GM04503 (cell line): ENCODE measurements at places on chromosomes 2 and 18.

DNA sequence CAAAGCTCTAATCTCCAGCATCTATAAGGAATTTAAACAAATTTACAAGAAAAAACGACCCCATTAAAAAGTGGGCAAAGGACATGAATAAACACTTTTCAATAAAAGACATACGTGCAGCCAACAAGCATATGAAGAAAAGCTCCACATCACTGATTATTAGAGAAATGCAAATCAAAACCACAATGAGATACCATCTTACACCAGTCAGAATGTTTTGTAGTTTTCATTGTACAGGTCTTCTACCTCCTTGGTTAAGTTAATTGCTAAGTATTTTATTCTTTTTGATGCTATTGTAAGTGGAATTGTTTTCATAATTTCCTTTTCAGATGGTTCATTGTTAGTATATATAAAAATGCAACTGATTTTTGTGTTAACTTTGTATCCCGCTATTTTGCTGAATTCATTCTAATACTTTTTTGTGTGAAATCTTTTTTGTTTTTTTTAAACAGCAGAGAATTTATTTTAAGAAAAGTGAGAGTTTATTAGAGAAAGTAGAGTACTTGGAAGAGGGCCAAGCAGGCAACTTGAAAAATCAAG is 40.7 kb downstream of the SLC39A10 start:
- no peak for DNase-seq

DNA sequence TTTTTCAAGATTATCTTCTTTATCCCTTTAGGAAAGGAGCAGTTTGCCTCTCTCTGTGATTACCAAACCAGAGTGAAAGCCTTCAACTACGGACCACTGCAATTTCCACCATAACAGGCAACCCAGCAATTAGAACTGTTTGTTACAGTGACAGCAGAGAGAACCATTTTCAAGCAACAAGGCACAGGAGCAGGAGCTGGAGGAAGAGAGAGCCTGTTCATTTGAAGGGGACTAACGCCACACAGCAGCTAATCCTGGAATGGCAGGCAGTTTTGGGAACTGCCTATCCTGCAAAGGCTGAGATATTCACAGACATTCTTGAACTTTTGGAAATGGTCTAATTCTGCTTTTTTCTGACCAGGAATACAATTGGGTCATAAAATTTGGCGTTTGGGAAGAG is 1541.9 kb upstream of the PIK3C3 start:
- no peak for DNase-seq

DNA sequence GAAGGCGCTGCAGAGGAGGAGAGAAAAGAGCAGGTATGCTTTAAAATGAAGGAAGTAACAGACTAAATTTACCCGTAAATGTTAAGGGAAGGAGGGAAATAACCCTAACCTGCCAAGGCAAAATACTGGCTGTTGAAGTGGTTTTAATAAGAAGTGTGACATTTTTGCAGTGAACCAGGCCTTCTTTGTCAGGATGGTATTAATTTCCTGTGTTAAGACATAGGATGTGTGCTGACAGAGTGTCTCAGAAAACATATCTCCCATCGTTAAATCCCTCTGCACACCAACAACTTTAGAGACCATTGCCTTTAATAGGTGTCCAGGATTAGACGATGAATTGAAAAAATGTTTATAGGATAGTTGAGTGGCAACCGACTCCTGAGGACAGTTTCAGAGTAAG is 9.9 kb downstream of the TTC39C start:
- DNase-seq: no peak

GRCh38 chr2:134917888-134918525 is 615 bp upstream of the CCNT2 start:
- peak; percentile 4 for DNase-seq

- no peak for DNase-seq
Observed at GRCh38 chr2:8565399-8566154, 116.3 kb upstream of the ID2 start.

DNA sequence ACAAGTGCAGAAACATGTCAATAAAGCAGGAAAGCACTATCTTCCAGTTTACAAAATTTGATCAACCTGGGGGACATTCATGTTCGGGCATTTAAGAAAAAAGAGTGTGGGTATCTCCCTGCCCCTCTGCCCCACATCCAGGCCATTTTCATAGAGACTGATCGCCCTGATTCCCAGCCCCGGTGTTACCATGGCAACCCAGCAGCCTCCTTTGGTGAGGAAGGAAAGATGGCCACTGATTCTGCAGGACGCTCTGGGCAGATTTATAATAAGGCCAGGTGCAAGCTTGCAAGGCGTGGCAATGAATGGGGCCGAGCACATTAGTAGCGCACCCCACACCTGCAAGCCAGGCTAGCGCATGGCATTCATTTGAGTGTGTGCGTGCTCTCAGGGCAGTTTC is 36.7 kb upstream of the ARL4C start:
- DNase-seq: no peak

DNA sequence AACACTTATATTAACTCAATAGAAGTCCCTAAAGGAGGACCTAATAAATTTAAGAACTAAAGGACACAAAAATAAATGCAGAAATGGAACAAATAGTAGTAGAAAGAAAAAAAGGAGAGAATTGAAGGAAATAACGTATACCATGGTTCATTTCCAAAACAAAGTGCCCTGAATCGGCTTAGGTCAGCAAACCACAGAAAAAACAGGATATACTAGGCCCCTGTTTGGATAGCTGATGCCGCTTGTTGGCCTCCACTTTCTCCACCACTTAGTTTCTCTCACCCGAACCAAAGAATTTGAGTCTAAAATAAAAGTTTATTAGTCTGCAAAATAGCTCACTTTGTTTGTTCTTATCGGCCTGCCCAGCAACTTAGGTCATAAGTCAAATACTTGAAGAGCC is 100.4 kb downstream of the HIBCH start:
- no peak for DNase-seq

DNA sequence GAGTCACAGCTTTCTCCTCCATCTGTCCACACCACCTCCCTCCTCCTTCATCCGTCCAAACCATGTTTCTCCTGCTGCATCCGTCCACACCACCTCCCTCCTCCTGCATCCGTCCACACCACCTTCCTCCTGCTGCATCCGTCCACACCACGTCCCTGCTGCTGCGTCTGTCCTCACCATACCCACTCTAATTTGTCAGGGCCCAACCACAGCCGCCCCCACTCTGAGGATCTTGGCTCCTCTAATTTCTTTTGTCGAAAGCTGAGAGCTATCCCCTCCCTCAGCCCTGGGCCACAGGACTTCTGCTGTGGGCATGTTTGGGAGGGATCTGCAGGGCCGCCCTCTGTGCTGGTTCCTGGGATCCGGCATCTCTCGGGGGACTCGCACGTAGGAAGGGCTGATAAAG is 67.4 kb downstream of the TPO start:
- DNase-seq: no peak

GRCh38 chr2:108587621-108588020 is 53.4 kb downstream of the LIMS1 start:
- DNase-seq: no peak

DNA sequence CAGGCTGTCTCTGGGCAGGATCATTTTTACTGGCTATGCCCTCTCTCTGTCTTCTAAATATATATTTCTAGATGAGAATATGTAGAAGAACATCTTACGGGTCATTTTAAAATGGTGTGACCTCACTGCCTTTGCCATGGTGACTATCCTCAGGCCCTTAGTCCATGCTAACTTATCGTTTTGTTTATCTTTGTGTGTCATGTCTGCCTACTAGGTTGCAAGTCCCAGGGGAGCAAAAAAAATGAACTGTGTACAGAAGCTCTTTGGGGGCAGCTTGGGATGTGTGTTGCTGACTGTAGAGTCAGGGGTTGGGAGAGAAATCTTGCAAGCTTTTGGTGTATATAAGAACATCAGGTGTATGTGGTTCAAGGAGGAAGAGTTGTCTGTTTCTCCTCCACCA is 11.0 kb downstream of the CPSF3 start:
- no peak for DNase-seq

- no peak for DNase-seq
Observed at GRCh38 chr2:188291142-188291616, 495 bp upstream of the GULP1 start.

GRCh38 chr2:216596236-216596979 is 36.8 kb upstream of the IGFBP2 start:
- peak; percentile 81 for DNase-seq

DNA sequence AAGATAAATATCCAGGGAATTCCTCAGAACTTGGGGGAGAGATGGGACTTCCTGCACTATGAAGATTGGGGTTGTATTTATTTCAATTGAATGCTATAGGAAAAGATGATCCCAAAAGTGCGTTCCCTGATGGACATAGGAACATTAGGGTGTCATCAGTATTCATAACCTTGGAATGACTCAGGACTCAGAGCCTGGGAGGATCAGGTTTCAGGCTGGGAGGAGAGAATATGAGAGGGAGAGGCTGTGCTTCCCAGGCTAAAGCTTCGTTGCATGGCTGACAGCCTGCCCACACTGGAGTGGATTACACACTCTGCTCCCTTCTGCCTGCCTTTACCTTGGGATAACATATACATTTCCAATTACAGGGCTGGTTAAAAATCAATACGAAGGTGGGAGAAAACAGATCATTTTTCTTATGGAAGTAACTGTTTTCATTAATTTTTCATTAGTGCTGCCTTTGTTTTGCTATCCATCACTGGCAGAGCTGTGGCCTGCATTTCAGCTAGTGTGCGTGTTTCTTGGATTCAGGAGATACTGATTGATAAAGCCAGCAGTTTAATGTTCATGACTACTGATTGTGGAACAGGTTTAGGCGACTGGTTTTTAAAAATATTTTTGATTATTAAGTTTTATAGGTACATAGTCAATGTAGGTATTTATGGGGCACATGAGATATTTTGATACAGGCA is 118.7 kb downstream of the KCTD1 start:
- DNase-seq: peak; percentile 55

DNA sequence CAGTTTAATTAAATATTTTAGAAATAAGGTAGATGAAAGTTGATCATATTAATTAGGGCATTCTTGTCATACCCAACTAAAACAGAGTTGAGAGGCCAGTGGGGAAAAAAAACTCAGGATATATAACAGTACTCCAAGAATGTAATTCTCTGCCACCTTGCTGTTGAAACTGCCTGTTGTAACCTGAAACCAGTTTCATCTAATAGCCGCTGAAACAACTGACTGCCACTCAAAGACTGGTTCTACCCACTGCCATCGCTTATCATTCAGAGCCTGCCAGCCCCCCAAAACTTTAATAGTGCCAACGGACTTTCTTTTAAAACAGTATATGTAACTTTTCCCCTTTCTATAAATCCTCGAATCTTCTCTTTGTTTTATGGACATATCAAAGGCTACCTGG is 37.7 kb upstream of the FSIP2 start:
- no peak for DNase-seq

DNA sequence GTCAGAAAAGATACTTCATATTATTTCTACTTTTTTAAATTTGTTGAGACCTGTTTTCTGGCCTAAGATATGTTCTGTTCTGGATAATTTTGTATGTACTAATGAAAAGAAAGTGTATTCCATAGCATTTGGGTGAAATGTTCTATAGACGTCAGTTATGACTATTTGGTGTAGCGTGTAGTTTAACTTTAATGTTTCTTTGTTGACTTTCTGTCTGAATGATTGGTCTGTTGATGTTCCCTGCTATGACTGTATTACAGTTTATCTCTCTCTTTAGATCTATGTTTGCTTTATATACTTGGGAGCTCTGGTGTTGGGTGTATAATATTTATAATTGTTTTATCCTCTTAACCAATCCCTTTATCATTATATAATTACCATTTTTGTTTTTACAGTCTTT is 352.4 kb downstream of the PTPRM start:
- no peak for DNase-seq

DNA sequence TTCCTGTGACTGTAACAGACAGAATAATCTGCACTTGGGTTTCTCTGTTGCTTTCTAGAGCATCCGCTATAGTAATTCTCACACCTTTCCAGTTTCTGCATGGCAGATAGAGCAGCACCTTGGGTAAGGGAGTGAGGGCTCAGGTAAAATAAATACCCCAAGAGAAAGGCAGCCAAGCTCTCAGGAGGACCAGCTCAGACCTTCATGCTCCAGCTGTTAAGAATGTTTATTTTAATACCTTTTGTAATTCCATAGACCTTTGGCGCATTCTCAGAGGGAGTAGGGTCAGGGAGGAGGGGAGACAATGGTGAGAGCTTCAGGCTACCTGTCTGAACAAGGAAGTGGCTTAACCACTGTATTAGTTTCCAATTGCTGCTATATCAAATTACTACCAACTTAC is 16.2 kb upstream of the TMEM178A start:
- no peak for DNase-seq

DNA sequence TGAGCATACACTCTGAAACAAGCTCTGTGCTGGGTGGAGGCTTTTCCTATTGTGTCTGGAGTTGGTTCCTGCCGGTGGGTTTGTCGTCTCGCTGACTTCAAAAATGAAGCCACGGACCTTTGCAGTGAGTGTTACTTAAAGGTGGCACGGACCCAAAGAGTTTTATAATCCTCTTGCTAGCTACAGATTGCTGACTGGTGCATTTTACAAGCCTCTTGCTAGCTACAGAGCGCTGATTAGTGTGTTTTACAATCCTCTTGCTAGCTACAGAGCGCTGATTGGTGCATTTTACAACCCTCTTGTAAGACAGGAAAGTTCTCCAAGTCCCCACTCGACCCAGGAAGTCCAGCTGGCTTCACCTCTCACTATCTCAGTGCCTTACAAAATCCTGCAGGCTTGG is 15.3 kb downstream of the DCDC2C start:
- no peak for DNase-seq

DNA sequence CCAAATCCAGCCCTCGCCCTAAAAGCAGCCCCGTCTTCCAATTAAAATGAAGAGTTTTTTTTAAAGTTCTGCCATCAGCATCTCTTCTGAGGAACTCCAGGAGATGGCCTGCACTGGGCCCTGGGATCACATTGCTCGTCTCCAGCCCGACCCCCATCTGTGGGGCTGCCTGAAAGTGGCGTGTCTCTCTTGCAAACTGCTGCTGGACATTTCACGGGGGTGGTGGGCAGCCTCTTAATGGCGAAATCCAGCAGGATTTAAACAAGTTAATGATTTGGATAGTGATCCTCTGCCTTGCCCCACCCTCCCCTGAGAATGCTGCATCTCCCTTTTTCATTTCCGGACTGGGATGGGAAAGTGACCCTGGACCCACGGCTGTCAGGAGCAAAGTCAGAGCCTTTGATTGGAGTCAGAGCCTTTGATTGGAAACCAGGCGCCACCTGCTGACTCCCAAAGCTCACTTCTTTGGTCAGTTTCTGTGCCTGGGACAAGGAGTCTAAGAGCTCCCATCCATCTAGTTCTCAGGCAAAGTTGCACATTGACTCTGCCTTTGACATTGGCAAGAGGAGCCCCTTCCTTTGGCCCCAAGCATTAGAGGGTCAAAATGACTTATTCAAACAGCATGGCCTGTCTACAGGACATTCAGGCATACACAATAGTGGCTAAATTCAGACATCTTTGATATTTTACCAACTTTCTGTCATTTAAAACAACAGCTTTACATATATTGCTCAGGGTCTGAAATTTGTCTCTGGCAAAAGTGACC is 155.2 kb downstream of the SH3BP4 start:
- peak; percentile 27 for DNase-seq

DNA sequence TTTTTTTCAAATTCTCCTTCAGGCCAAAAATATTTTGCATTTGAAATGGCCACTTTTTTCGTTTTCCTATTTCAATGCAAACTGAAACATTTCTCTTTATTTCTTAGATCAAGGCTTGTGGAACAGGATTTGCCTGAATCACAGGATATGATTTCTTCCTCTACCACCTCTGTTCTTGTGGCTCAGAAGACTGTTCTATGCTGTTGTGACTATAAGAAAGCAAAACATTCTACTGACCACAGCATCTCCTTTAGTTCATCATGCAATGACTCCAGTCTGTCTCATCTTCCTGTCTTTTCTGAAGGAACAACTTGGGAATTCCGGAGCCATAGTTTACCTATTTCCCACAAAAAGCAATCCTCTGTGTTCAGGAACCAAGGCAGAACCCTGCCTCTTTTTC is 16.2 kb upstream of the ZNF512 start:
- DNase-seq: peak; percentile 24

- DNase-seq: no peak
Observed at GRCh38 chr2:133266041-133266925, 302.0 kb downstream of the NCKAP5 start.
